ENCODE measurements at places on chromosomes 2 and 18.

DNA sequence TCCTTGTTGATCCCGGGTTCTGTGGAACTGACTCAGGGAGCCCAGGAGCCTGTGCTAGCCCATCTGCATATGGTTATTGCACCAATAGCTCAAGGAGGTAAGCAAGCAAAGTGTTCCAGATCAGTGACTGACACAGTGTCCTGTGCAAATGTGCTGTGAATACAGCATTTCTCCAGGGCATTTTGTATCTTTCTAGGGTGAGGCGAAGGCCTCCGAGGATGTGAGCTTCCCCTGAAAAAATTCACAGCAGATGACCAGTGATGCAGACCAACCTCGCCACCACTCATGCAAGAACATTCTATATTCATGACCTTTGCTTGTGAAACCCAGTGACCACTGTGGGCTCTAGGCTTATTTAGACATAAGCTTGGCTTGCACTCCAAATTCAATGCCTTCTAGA lies 15.2 kb upstream of the NT5DC4 start:
- no peak for DNase-seq

DNA sequence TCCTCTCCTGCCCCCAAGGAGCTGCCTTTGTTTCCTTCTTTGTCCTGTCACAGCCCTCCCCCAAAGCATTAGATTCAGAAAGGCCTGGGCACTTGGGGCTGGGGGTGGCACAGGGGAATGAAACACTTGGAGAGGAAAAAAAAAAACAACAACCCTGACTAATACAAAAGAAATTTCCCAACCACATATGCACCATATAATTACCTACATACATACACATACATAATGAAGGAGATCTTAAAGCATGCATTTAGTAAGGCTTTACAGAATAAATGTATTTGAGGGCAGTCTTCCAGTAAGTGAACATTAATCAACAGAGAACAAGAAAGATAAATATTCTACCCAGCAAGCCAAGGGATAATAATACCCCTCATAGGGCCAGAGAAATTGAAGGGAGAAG lies 70.0 kb upstream of the PPP1CB start:
- DNase-seq: no peak

- no peak for DNase-seq
These were observed 97.5 kb downstream of the LDLRAD4 start for GRCh38 chr18:13316063-13316462.

GRCh38 chr2:133247631-133248030 lies 320.6 kb downstream of the NCKAP5 start:
- DNase-seq: no peak

Data from hypothalamus (tissue), 51 donors.